ENCODE measurements at places on chromosomes 5 and 9.

- DNase-seq, result no peak
These were observed 148.9 kb upstream of the IRX2 start for GRCh38 chr5:2900360-2900759.

DNA sequence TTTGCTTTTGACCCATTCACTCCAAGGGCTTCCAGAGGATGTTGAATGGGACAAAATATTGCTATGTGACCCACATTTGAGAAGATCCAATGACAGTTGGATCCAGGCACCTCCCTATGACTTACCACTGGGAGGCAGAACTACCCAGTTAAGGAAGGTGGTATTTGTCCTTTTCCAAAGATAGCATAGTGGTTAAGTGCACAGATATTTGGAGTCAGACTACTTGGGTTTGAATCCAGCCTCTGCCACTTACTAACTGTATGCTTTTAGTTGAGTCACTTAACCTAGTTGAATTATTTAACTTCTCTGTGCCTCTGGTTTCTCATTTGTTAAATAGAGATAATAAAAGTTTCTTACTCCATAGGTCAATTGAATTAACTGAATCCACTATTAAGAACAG lies 74.5 kb upstream of the PALM2AKAP2 start:
- DNase-seq, result no peak

- DNase-seq, result no peak
These were observed 258.6 kb downstream of the TLE1 start for GRCh38 chr9:81430727-81431126.

DNA sequence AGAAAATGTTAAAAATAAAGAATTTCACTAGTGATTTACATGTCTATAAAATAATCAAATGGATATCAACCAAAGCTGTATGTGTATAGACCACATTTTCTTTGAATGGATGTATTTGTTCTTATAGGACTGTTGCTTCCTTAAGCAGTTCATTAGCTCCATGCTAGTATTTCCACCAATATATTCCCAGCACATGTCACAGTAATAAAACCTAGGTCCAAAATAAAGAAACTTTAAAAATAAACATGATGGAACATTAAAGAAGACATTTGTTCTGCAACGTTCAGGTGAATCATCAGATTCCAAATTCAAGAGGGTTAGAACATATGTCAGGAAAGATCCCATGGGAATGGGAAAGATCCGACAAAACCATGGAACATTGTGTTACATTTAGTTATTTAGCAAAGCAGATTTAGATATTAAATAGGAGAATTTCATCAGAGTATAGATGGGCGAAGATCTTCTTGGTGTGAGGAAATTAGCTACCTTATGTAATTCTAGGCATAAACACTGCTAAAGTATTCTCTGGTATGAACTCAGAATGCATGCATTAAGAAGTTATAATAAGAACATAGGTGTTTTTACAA lies 490.7 kb downstream of the CDH18 start:
- DNase-seq, result no peak

- no peak for DNase-seq
These were observed 897 bp downstream of the AHRR start for GRCh38 chr5:322281-322941.

- DNase-seq, result no peak
These were observed 12.6 kb upstream of the UGT3A2 start for GRCh38 chr5:36079200-36079781.

DNA sequence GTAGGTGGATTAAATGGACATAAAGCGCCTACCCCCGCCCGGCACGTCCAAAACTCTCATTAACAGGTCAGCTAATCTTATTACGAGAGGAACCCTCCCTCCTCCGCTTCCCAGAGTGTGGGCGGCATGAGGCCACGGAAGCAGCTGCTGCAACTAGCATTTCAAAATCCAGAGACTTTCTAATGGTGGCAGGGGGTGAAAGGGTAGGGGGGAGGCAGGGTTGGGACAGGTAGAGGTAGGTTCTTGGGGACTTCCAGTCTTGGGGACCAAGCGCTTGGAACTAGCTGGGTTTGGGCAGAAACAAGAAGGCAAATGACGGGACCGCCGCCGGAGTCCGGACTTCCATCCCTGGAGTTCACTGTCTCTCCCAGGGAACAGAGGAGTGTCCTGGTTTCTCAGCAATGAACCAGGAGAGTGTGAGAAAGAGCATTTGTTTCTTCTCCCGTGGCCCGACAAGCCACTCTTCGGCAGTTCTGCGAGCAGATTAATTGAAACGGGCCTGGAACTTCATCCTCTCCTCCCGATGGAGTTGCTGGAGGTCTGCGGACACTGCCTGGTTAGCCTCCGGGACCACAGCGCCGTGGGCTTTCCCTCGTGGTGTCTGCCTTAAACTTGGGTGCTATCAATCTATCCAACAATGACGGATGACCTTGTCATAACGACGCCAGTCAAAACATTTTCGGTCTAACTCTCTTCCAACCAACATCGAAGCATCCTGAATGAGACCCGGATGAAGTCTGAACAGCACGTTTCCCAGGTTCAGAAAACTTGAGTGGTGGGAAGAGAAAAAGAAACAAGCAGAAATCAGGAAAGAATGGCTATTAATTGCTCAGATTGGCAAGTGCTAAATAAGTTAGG lies 1.6 kb upstream of the PRDM6 start:
- DNase-seq, result no peak

DNA sequence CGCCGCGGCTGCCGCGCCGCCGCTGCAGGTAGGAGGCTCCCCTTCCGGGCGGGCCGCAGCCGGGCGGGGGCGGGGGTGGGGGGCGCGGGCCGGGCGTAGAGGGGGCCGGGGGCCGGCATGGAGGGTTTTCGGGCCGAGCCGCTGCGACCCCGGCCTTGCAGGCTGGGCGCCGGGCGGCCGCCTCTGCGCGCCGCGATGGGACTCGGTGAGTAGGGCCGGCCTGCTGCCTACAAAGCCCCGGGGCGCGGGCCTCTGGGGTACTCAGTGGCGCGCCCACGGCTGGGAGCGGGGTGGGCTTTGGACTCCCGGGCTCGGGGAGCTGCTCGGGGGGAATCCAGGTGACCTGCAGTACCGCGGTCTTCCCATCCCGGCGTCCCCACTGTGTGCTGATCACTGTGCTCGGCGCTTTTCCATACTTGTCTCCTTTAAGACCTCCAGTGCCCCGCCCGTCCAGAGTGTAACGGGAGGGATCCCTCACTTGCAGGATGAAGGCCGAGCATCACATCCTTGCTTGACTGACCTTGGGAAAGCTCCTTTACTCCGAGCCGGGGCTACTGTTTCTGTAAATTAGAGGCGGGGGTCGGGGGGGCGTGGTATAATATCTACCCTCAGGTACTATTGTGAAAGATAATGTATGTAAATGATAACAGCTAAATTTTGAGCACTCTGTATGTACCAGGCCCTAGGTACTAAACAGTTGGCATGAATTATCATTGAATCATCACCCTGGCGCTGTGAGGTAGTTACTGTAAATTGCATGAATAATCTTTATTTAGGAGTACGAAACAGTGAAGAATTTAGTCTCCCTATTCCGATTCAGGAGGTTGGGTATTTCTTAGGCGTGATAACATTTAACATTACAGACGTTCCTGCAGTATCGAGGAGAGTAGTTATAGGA lies 672 bp downstream of the MSANTD3 start:
- DNase-seq, result peak; percentile 74

DNA sequence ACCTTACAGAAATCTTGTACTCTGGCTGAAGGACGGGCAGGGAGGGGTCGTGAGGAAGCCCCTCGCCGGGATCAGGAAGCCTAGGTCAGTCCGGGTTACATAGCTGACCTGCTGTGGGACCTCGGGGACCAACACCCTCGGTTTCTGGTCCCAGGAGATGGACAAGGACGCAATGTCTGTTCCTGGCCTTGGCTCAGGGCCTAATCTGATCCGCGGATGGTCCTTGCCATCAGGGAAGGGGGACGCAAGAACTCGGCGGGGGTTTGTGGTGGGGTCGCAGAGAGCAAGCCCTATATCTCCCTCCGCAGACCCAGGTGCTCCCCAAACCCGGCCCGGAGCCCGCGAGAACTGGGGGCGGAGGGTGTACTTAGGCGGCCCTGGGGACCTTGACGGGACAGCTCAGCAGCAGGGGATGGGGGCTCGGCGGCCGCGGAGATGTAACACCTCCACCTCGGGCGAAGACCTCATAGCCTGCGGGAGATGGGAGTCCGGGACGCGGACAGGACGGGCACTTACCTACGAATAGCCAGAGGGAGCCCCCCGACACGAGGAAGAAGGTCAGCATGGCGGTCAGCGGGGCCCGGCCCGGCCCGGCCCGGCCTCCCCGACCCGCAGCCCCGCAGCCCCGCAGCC lies 353 bp downstream of the ACSL6 start:
- DNase-seq, result no peak

DNA sequence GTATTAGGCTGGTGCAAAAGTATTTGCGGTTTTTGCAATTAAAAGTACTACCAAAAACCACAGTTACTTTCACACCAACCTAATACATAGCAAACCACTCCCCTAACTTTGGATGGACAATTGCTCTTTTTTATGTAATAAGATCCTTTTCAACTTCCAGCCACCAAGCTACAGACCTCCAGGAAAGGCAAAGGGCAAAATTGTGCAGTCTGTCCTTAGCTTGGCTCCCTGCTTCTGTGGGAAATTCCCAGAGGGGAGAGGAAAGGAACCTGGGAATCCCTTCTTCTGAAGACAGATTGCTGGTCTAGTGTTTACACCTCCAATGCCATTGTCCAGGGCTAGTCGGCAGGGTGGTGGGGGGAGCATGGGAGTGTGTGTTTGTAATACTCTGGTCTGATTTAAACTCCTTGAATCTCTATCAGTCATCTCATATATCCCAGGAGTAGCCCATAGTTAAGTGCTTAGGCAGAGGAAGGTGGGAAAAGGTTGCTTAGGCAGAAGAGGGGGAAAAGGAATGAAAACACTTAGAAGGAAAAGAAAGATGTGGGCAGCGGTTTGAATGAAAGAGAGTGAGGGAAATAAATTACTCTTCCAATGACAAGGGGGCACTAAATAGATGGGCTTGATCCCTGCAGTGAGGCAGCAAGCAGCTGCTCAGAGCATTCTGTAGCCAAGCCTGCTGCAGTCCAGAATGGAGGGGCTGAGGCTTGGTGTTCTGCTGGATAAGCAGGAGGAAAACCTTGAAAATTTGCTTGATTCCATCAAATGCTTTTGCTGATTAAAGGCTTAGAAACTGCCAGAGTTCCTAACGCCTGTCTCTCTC lies 86.9 kb upstream of the MAP1B start:
- no peak for DNase-seq

GRCh38 chr9:21812415-21812814 lies 10.0 kb downstream of the MTAP start:
- DNase-seq, result no peak

DNA sequence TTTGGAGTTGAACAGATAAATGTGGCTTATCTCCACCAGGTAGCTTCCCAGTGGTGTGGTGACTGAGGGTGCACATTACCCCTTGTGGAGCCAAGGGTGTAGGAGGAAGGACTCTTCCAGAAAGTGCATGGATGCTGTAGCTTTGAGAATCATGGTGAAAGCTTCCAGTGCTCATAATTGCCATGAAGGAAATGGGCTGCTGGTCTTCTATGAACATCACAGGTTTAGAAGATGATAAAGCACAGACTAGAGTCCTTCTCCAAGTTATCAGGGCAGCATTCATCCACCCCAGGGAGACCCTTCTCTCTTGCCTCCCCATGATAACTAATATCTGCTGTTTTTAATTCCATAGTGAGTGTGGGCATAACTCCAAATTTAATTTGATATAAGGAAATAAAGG lies 93.4 kb upstream of the CHD1 start:
- no peak for DNase-seq

- no peak for DNase-seq
These were observed 262.9 kb downstream of the EPB41L4A start for GRCh38 chr5:112156211-112156610.

DNA sequence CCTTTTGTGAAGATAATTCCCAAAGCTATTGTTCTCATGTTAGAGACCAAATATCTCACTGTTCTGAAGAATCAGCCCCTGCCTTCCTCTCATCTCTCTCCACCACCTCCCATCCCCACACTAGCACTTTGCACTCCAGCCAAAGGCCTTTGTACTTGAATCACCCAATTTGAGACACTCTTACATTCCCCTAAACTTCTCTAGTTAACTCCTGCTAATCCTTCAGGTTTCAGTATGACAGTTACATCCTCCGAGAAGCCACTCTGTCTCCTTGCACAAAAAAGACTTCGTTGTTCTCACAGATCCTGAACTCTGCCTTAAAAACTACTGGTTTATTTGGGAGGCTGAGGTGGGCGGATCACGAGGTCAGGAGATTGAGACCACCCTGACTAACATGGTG lies 227.5 kb downstream of the PIK3R1 start:
- no peak for DNase-seq

DNA sequence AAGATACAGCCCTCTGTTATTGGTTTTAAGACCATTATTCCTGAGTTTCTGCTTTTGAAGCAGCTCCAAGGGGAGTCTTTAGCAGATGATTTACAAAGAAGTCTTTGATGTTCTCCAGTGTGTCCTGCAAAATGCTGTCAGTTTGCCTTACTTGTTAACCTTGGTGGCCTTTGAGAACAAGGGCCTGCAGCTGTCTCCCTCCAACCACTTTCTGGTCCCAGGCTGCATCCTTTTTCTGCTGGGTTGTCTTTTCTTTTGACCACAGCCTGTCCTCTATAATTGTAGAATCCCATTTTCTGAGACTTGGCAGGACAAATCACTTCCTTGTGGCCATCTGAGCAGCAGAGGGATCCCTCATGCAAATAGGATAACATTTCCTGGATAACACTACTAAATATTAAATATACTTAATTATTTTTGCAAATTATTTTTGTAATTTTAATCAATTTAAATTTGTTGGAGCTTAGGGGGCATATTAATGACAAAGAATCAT lies 281.4 kb downstream of the DMRT2 start:
- no peak for DNase-seq

- DNase-seq, result no peak
These were observed 190.9 kb downstream of the ICE1 start for GRCh38 chr5:5613261-5613990.

DNA sequence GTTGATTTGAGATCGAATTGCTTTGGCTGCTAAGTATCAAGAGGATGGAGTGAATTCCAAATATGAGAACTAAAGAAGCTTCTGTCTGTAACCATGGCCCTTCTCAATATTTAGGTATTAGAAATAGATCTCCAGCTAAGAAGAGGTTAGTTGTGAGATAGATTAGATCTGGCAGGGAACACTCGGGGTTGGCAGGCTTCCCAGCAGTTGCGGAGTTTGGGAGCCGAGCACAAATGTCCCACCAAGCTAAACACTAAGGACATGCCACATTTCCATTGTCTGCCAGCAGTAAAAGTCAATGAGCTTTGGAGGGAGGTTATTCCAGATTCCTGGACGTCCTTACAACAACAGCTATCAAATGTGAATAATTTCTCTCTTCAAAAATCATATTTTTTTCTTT lies 85.8 kb downstream of the TAF11L14 start:
- DNase-seq, result no peak

- DNase-seq, result no peak
These were observed 13.5 kb downstream of the ZNF346 start for GRCh38 chr5:177035976-177036375.

GRCh38 chr5:107396351-107396690 lies 274.4 kb downstream of the EFNA5 start:
- DNase-seq, result no peak

All from Right ventricle myocardium inferior (tissue), 1 donor.